ENCODE measurements at places on chromosomes 5 and 9. TPM values are rescaled to one million over a fixed set of nuclear protein-coding genes. Genes with fewer than 3 reads are reported as not detected.

The LHX6 gene
- not detected for total RNA-seq

The NEUROG1 gene
- not detected for total RNA-seq

The DYNC2I2 gene
- 3.2 TPM for total RNA-seq

The IFNE gene
- not detected for total RNA-seq

The PCDHB16 gene
- total RNA-seq = not detected

The KIAA1958 gene
- 6.8 TPM for total RNA-seq

The NME5 gene
- not detected for total RNA-seq

Measured in CD4-positive, alpha-beta T cell (primary cell).